ENCODE measurements at places on chromosomes 7 and 10. TPM values are rescaled to one million over a fixed set of nuclear protein-coding genes. Genes with fewer than 3 reads are reported as not detected.

DNA sequence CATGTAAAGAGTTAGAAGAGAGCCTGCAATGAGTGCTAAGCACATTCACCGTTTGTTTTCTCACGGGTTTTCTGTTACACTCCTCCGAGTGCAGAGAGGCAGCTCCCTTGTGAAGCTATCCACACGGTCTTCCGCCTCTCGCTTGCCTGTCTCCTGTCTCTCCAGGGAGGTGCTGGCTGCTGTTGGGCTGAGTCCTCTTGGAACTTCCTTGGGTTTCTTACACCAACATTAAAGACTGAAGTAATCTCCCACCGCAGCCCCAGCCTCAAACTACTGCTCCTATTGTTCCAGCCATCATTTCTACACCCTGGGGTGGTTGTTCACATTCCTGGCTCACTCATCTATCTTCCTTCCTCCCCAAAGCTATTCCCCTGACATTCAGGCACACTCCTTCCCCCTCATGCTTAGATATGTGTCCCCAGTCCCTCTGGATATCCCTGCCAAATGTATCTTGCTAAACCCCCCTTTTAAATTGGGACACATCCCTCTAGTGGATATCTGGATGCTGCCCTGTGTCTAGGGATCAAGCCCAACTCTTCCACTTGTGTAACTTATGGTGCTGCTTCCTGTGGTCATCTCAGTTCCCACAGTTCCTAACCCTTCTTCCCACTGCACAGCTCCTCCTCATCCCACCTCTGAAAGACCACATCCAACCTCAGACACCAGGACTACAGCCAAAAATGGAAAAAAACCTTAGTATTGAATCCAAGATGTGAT is 14.1 kb downstream of the ESYT2 start:
- H3K4me1 ChIP-seq = peaks cover 49% of the 10 kb centered on the region
- H3K4me3 ChIP-seq = no peak overlapping the region
- H3K27me3 ChIP-seq = no peaks in the 10 kb centered on the region
- no peak for DNase-seq

DNA sequence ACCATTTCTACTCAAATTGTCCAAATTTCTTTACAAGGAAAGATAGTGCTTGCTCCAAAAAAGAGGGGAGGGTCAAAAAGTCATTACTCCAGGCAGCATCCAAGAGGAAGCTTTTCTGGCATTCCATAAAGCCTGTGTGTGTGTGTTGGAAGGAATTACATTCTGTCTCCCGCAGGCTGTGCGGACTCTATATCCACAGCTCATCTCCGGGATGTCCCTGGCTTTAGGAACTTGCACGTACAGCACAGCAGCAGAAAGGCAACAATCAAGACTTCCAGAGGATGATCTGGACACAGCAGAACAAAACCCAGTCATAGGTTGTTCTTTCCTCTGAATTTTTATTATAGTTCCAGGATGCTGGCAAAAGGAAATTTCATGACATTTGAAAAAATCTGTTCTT is 94.8 kb downstream of the ITIH5 start:
- H3K4me1 ChIP-seq = peaks cover 8% of the 10 kb centered on the region
- H3K36me3 ChIP-seq = no peaks in the 10 kb centered on the region
- H3K27me3 ChIP-seq = no peaks in the 10 kb centered on the region
- H3K4me3 ChIP-seq = no peak overlapping the region
- DNase-seq = no peak

- no peak overlapping the region for H3K27ac ChIP-seq
- H3K4me3 ChIP-seq = no peak overlapping the region
- H3K27me3 ChIP-seq = peaks cover 98% of the 10 kb centered on the region
- DNase-seq = peak; percentile 62
- no peaks in the 10 kb centered on the region for H3K36me3 ChIP-seq
These were observed 920 bp downstream of the PRLHR start for GRCh38 chr10:118594392-118595063.

- no peak overlapping the region for H3K27ac ChIP-seq
- DNase-seq = no peak
- H3K4me1 ChIP-seq = no peaks in the 10 kb centered on the region
- no peak overlapping the region for H3K4me3 ChIP-seq
These were observed 675.5 kb downstream of the XPNPEP1 start for GRCh38 chr10:109247814-109248213.

- H3K27me3 ChIP-seq = no peaks in the 10 kb centered on the region
- peaks cover 8% of the 10 kb centered on the region for H3K4me1 ChIP-seq
- no peak for DNase-seq
- no peaks in the 10 kb centered on the region for H3K36me3 ChIP-seq
These were observed 81.0 kb upstream of the CACUL1 start for GRCh38 chr10:118835682-118836326.

DNA sequence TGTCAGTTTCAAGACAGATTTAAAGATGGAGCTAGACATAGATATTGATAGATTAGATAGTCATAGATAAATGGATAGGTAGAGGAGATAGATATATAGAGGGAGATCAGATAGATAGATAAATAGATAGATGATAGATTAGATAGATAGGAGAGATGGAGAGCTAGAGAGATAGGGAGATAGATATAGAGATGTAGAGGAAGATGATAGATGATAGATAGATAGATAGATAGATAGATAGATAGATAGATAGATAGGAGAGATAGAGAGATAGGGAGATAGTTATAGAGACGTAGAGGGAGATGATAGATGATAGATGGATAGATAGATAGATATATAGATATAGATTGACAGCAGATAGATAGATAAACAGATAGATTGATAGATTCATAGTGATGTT is 1038.8 kb upstream of the AUTS2 start:
- H3K27ac ChIP-seq = no peak overlapping the region
- no peaks in the 10 kb centered on the region for H3K27me3 ChIP-seq
- DNase-seq = no peak
- no peaks in the 10 kb centered on the region for H3K36me3 ChIP-seq

DNA sequence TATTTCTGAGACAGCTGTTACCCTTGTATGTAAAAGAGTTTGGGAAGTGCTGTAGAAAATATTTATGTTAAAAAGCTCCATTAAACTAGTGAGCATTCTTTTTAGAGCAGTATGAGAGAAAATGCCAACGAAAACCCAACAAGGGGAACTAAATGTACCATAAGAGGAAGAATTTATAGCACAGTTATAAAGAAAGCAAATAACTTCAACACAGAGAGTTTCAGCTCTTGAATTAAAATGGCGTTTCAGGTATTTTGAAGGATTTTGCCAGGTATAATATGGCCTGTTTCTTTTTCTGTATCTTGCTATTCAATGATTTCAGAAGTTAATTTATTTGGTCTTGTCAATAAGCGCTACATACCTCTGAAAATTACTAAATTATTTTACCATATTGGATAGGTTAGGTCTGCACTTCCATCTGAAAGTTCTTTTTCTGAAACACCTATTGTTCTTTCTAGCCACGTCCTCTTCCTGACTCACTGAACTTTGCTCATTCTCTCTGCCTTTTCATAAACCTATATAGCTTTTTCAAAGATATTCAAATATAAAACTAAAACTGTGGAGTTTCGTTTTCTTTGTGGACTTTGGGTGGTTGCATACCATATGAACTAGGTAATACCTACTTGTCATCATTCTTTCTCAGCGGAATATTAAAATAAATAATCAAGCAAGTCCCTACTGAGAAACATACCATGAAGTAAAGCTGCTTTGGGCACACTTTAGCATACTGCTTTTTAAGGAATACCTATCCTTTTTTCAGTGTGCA is 136.1 kb downstream of the SEMA3A start:
- H3K4me1 ChIP-seq = peaks cover 18% of the 10 kb centered on the region
- H3K36me3 ChIP-seq = peaks cover 4% of the 10 kb centered on the region
- DNase-seq = no peak
- H3K27ac ChIP-seq = no peak overlapping the region

DNA sequence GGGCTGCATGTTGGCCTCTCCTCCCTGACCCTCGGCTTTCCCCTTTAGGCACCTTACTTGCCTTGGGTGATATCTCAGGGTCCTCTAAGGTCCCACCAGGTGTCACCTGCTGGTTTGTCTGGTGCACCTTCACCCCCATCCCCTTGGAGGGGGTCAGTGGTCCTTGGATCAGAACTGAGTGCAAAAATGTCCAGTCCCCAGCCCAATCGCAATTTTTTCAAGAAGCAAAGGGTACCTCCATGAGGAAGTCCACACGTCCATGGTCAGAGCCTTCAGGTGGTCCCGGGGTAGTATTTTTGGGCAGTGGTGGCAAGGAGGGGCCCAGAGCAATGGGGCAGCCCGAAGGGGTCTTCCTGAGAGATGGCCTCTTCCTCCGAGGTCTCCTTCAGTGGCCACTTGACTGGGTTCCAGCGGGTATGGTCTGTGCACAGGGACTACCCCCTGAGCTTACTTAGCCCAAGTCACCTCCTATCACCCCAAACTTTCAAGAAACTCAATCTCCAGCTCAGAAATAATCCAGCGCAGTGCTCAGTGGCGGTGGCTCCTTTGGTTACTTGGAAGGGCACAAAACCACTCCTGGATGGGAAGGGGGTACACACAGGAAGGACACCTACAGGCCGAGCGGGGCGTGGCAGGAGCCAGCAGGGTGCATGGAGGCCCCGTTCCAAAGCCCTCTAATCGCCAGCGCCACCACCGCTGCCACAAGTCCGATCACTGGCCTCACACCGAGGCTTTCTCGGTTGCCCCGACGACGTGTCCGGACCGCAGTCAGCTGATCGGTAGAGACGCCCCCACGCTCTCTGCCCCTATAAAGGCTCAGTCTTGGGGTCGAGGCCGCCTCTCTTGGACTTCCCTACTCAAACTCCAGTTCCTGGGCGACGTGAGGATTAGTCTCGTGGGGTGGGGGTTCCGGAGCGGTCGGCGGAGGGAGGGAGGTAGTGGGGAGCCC is 4.5 kb downstream of the SAP25 start:
- H3K36me3 ChIP-seq = no peaks in the 10 kb centered on the region
- H3K4me1 ChIP-seq = peaks cover 34% of the 10 kb centered on the region
- peak overlapping the region; percentile 10 for H3K27ac ChIP-seq

DNA sequence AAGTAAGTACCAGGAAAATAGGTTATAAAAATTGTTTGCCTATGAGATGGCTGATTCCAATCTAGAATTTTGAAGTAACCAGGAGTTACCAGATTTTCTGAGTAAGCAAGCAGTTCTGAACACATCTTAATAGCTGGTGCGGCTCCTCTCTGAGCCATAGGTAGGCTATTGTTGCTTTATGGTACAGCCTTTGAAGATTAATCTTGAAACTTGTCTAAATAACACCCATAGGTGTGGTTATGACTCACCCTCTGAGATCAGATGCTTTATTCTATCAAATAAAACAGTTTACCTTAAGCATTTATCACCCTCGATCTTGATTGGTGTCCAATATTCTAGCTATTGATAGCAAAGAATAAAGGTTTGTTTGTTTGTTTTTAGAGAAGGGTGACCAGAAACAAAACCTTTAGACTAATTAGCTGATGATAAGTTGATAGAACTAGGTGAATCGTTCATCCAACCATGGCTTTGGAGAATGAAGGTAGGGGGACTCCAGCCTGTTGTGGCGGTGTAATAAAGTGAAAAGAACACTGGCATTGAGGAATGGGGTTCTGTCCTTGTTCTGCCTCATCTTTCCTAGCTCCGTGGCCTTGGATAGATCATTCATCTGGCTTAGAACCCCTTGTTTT is 72.2 kb downstream of the VTI1A start:
- no peaks in the 10 kb centered on the region for H3K4me1 ChIP-seq
- H3K36me3 ChIP-seq = no peaks in the 10 kb centered on the region
- no peak overlapping the region for H3K27ac ChIP-seq
- no peak overlapping the region for H3K4me3 ChIP-seq

HECTD2 gene
- 23.2 TPM for total RNA-seq

GPRIN2 gene
- 1.4 TPM for total RNA-seq

MSMB gene
- not detected for total RNA-seq

ADGRA1 gene
- total RNA-seq = 0.41 TPM

PNLIPRP2 gene
- total RNA-seq = not detected
